Activated T-cell treated with anti-CD3 and anti-CD28 coated beads, Interleukin-2, amount 50 U/mL, for 72 hours (primary cell): ENCODE measurements at places on chromosomes 5 and 9.

DNA sequence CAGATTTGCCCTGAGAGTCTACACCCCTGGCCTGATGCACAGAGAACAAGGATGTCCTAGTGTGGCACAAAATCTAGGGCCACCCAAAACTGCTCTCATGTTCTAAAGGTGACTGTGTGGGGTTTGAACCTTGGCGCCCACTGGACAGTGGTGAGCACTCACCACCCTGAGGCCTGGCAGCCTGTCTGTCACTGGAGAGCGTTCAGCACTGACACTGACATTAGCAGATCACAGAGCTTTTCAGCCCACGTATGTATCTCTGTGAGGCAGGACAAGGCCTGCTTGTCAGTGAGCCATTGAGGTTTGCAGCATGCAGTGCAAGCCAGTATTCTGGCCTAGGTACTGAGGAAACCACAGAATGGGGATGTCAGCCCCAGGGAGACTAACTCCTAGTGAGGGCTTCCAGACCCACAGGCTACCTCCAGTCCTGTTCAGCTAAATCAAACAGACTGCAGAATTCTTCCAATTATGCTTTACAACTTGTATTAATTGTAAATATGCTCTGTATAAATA is 38.9 kb upstream of the SLC2A8 start:
- DNase-seq = no peak

DNA sequence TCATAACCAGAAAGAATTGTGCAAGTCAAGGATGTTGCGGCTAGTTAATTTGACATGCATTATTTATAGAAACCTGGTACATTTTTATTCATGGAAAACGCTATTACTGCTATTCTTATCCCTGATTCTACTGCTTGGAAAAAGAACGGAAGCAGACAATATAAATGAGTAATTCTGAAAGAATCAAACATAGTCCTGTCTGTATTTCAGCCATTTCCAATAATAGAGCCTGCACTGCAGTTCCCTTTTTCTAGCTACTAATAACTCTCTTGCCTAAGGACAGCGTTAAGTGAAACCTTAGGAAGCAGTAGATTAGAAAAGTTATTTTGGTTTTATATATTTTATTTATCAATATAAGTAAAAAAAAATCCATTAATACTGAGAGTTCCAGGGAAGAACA is 414.9 kb downstream of the CYLC2 start:
- no peak for DNase-seq

- DNase-seq = no peak
Measured at GRCh38 chr9:129058965-129059795, 21.7 kb upstream of the DOLPP1 start.

DNA sequence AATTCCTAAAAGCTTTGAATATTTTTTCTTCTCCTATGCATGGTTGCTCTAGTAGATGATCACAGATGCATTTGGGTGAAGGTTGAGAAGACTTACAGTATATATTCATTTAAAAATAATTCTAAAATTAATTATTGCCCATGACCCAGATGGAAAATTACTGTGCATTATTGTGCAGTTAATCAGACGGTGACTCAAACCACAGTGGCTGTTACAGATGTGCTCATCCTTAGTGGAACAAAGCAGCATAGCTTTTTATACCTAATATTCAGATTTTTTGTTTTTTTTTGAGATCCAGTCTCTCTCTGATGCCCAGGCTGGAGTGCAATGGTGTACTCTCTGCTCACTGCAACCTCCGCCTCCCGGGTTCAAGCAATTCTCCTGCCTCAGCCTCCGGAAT is 10.7 kb downstream of the OR2V1 start:
- no peak for DNase-seq

DNA sequence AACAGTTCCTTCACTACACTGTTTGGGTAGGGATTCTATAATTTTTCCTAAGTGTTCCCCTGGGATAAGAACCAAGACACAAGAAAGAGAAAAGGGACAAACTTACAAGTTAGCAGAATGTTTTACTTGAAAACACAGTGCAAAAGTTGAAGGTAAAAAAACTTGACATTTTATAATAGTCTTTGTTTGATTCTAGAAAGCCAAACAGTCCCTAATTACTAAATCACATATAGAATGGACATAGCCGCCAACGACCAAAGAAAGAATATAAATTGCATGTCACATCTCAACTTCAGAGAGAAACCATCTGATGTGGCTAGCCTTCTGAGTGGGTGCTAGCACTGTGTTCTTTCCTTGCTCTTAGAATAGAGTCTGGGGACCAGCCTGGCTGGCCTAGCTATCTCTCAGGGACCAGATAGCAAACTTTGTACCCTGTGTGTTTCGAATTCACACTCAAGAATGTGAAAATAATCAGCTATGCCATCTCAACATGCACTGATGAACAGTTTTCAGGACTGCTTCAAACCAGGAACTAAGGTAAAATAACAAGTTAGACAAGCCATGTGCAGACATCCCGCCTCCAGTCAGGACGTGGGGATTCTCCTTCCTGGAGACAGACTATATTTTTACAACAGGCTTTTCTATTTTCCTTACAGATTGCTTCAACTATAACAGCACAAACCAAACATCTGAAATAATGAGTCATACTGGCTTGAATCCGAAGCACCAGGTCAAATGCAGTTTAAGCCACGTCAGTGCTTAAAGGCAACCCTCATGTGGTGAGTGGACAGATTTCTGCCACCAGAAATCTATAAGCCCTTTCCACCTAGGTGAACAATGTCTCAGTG is 53.7 kb downstream of the LHFPL2 start:
- no peak for DNase-seq

DNA sequence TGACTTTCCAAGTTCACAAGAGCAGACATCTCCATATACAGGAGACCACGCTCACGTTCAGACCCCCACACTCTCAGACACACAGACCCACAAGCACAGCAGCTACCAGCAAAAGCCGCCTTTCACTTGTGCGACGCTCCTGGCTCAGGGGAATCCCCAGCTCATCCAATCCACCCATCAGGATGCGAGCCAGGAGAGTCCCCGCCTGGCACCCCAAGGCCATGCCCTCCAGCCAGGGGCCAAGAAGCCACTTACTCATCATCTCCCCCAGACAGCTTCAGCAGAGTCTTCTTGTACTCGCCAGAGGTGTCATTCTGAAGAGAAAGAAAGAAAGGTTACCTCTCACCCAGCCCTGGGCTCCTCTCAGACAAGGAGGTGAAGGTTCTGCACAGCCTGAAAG is 29.7 kb downstream of the ANXA6 start:
- no peak for DNase-seq

- DNase-seq = no peak
Measured at GRCh38 chr5:80569086-80569960, 757 bp downstream of the ANKRD34B start.

- DNase-seq = no peak
Measured at GRCh38 chr5:120567921-120568320, 103.8 kb downstream of the PRR16 start.

- DNase-seq = no peak
Measured at GRCh38 chr5:73234204-73234555, 61.2 kb downstream of the TMEM174 start.

DNA sequence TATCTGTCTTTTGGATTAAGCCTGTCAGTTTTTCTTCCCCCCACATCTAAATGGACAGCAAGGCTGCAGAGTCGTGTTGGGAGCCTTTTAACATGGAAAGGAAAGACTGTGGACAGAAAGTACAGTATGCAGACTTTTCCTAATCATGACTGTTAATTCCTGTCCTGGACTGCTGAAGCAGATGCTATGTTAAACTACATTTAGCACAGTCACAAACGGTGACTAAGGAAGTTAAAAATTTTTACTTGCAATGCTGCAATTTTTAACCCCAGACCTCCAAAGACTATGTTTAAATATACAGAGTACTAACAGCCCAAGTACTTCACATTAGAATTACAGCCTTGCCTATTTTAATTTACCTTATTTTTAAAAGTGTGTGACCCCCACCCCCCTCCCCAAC is 51.8 kb downstream of the ELAVL2 start:
- DNase-seq = no peak
